ENCODE measurements at places on chromosomes 2 and 18. TPM values are rescaled to one million over a fixed set of nuclear protein-coding genes. Genes with fewer than 3 reads are reported as not detected.

The MC4R gene
- total RNA-seq = not detected

The COLEC12 gene
- total RNA-seq = not detected

The CYRIA gene
- total RNA-seq = 0.70 TPM

The CPS1 gene
- total RNA-seq = 1.0 TPM

The GPR35 gene
- total RNA-seq = 14.9 TPM

The SATB2 gene
- total RNA-seq = 0.07 TPM

The DTNA gene
- total RNA-seq = 0.25 TPM

The COL6A3 gene
- 0.80 TPM for total RNA-seq

The UGT1A9 gene
- total RNA-seq = not detected

The FOXD4L1 gene
- total RNA-seq = 0.50 TPM

The SIGLEC15 gene
- not detected for total RNA-seq

The HRH4 gene
- total RNA-seq = 2.0 TPM

The GAL3ST2 gene
- 0.23 TPM for total RNA-seq

The ALPI gene
- not detected for total RNA-seq

The RAD51AP2 gene
- not detected for total RNA-seq

The SCYGR8 gene
- total RNA-seq = not detected

The RANBP2 gene
- 55.4 TPM for total RNA-seq

The LINC00305 gene
- not detected for total RNA-seq

The GIGYF2 gene
- 62.5 TPM for total RNA-seq

The CDCA7 gene
- total RNA-seq = 116 TPM

The IL36RN gene
- not detected for total RNA-seq

The CYP1B1 gene
- 28.7 TPM for total RNA-seq

The UGT1A3 gene
- total RNA-seq = not detected

The CPLX4 gene
- total RNA-seq = not detected

The ADAM23 gene
- 0.18 TPM for total RNA-seq

The NEMP2 gene
- 17.8 TPM for total RNA-seq

The TEKT4 gene
- total RNA-seq = 0.59 TPM

The SDC1 gene
- total RNA-seq = 0.14 TPM

The CHRNG gene
- not detected for total RNA-seq

The HDLBP gene
- 240 TPM for total RNA-seq

The FEV gene
- not detected for total RNA-seq

The APCDD1 gene
- total RNA-seq = not detected

The RGPD4 gene
- total RNA-seq = not detected

The BMP10 gene
- total RNA-seq = 0.09 TPM

The FBXO15 gene
- 0.41 TPM for total RNA-seq
